ENCODE measurements at places on chromosomes 13 and 19. TPM values are rescaled to one million over a fixed set of nuclear protein-coding genes. Genes with fewer than 3 reads are reported as not detected.

GRCh38 chr13:112998521-112999280, 29.7 kb downstream of the MCF2L start:
- H3K4me1 ChIP-seq: peaks cover 12% of the 10 kb centered on the region
- H3K4me3 ChIP-seq: no peak overlapping the region
- DNase-seq: no peak
- no peaks in the 10 kb centered on the region for H3K27me3 ChIP-seq
- H3K36me3 ChIP-seq: no peaks in the 10 kb centered on the region

Gene KLK14
- total RNA-seq: 0.30 TPM

DNA sequence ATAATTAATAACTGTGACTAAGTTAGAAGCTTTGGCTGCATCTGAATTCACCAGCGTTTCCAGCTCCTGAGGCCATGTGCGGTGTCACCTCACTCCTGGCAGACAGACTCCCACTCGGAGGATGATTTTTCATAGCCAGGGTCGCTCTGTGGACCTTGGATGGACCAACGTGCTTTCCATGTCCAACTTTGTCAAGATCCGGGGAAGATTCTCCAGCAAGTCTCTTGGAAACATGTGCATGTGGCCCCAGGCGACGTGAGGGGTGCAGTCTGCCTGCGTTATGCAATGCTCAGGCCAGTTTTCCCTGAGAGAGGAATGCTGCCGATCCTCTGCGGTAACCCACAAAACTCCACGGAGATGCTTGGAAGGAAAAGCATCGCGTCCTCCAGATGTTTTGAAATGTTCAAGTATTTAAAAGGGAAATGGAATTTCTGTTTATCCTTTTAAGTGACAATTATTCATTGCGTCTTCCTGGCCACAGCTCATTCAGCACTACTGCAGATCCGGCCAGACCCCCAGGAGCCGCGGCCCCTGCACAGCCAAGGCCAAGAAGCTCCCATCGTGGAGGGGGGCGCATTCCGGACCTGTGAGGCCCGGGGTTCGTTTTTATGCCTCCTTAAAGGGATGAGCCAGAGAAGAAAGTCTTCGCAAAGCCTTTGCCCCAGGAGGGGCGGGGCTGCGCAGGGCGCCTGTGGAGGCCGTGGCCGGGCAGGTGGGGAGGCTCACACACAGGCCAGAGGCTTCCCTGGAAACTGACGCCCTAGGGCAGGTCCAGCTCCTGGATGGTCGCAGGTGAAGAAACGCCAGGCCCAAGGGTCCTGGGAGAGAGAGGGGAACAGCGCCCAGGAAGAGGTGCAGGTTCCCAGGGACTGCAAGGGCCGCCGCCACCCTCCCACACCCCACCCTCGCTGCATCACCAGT, 46.0 kb downstream of the C13orf46 start:
- no peak overlapping the region for H3K27ac ChIP-seq
- DNase-seq: no peak
- peaks cover 12% of the 10 kb centered on the region for H3K4me1 ChIP-seq
- peaks cover 18% of the 10 kb centered on the region for H3K27me3 ChIP-seq

Gene KLK15
- not detected for total RNA-seq

GRCh38 chr13:99723878-99724277, 222.6 kb downstream of the TM9SF2 start:
- no peaks in the 10 kb centered on the region for H3K4me1 ChIP-seq
- H3K4me3 ChIP-seq: no peak overlapping the region
- H3K27ac ChIP-seq: no peak overlapping the region

Measured in activated naive CD8-positive, alpha-beta T cell treated with anti-CD3 and anti-CD28 coated beads for 36 hours (primary cell).